Globus pallidus (tissue), 1 donor: ENCODE measurements at places on chromosomes 7 and 10.
A peak's percentile ranks its signal among the peaks of the same experiment; 100 is the strongest.

DNA sequence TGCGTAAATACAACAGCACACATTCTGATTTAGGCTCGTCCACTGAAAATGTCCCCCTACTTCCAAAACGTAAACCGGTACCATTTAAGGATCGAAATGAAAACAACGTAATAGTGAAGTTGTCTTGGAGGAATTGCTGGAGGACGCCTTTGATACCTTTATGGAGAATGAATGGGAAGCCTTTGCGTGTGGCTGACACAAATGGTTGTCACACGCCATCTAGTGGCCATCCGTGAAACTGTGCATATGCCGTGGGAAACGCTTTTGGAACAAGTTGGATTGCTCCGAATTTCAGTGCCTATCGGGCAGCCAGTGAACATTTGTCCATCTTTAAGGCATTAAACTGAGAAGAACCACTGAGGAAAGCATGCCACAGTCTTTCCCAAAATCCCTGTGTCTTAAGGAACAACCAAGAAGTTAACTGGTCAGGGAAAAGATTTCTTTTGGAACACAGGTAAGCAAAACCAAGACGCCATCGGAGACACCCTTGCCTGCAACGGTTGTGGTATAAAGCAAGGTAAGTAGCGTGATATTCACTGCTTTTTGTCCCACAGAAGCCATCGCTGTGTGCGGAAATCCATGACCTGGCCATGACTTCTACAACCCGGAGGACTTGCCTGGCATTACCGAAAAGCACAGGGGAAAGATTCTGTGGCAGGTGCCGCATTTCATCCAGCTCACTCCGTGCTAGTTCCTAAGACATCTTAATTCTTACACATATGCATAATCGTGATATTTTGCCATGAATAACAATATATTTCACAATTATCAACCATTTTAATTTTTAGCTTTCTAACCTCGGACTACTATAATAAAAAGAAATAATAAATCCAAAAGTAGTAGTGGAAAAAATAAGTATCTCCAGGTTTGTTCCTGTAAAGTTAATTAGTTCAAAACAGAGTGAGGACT is 100.6 kb downstream of the FAM204A start:
- peak; percentile 68 for DNase-seq

DNA sequence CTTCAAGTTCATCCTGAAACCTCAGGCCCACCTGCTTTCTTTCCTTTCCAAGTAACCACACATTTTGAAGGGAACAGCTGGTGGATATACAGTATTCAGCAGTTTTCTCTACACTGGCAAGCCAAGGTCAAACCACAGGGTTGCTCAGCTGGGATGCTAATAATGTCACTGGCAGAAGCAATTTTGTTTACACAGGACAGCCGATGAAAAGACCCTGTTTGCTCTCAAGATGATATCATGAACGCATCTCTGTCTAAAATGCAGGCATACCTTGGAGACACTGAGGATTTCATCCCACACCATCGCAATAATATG is 186.2 kb downstream of the USP6NL start:
- DNase-seq, result no peak

DNA sequence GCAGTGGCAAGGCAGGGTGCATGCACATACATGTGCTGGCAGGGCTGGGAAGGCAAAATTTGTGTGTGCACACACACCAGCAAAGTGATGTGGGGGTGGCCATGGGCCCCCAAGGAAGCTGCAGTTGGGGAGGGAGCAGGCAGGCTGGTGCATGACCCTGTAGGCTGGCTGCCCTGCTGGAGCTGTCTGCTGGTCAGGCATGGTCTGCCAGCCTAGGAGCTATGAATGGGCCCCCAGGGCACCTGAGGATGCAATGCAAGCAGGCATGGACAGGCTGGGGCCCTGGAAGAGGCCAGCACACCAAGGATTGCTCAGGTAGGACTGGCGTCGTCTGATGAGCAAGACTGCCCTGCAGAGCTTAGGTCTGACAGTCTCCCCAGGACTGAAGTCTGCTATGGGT is 18.2 kb upstream of the PPP1R3A start:
- no peak for DNase-seq

GRCh38 chr10:92082583-92083280 is 159.2 kb downstream of the BTAF1 start:
- DNase-seq, result no peak

DNA sequence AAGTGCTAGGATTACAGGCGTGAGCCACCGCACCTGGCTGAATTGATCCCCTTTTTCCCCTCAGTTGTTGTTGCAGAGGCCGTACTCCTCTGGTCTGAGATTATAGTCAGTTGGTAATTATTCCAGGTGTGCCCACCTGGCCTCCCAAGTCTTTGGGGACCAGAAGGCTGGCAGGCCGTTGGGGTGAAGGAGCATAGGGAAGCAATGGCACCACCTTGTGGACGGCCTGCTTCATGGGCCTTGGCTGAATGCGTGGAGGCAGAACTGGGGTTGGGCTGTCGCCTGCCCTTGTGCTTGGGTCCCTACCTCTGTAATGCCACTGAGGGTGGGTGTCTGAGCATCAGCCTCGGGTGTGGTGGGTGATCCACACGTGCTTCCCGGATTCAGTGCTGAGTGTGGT is 125.7 kb downstream of the RGS10 start:
- DNase-seq, result peak; percentile 26

DNA sequence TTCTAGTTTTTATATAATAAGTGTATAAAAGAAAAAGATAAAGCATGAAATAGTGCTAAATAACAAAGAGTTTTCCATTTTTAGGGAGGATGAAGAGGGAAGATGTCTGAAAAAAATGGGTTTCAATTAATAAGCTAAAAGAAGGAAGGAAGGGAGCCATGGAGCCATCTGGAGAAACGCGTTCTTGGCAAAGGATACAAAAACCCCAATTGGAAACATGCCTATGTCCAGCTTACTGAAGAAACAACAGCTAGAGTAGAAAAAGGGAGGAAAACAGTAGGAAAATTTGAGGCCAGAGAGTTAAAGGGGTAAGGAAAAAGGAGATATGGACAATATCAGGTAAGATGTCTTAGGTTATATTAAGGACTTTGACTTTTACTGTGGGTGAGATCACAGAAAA is 416.2 kb upstream of the GHITM start:
- no peak for DNase-seq

DNA sequence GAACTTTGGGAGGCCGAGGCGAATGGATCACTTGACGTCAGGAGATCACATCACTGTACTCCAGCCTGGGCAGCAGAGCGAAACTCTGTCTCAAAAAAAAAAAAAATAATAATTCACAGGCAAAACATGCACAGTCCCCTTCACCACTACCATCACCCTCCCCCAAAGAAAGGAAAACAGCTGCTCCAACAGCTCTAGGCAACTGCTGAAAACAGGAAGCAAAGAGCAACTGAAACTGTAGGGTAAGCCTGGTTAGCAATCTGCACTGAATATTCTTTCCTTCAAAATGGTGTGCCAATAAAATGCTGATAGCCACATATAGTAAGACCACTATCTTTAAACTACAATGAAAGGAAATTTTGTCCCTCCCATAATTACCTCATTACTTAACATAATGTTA is 11.8 kb downstream of the NT5C2 start:
- DNase-seq, result no peak

- no peak for DNase-seq
Observed at GRCh38 chr7:84043661-84044191, 150.9 kb downstream of the SEMA3A start.

DNA sequence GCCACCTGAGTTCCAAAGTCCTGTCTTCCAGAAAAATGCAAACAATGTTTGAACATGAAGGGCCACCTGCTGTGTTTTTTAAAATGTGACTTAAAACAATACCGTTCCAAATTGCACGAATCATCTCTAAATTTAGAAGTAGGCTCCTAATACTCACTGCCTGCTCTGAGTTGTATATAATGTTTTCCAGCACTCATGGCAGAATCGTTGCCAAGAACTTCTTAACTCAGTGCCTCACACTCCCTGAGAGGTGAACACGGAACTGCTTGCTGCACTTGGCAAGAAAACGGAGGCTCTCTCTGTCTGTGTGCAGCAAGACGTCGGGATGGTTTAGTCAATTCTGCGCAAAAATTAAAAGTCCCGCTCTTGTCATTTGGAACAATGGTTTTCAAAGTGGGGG is 757.3 kb upstream of the AUTS2 start:
- no peak for DNase-seq

DNA sequence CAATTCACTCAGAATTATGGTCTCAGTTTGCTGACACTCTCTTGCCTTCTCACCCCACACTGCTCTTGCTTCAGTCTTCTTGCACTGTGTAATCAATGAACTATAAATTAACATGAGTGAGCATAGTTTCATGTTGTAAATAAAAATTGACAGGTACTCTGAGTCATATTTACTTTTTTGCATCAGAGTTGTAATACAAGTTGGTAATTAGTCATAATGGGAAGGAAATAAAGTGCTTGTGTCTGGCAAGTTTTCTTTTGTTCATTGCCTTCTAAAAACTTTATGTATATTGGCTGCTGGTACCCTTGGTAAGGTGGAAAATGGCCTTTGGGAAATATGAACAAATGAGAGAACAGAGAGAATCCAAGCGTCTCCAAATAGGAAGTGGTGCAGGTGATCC is 169.3 kb upstream of the MAGI2 start:
- DNase-seq, result no peak

DNA sequence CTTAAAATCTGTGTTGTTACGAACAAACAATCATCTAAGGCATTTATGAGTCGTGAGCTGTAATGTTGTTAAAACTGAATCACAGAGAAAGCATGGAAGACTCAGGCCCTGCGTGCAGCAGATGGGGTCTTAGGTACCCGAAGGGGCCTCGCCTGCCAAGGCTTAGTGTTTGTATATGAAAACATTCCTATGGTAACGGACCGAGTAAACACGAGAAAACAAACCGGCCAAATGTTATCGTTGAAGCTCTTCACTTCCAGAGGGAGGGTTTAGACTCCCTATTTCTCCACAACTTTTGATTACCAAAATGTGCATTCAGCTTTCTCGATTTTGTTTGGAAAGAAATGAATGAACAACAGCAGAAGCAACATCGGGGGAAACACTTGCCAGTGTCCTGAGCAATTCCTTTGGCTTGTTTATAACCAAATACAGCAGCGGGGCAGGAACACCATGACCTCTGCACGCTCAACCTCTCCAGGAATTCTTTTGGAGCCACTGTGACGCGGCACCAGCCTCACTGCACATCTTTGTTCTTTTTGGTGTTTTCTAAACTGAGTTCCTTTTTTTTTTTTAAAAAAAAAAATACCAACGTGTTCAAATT is 121.6 kb upstream of the KLF6 start:
- DNase-seq, result no peak

DNA sequence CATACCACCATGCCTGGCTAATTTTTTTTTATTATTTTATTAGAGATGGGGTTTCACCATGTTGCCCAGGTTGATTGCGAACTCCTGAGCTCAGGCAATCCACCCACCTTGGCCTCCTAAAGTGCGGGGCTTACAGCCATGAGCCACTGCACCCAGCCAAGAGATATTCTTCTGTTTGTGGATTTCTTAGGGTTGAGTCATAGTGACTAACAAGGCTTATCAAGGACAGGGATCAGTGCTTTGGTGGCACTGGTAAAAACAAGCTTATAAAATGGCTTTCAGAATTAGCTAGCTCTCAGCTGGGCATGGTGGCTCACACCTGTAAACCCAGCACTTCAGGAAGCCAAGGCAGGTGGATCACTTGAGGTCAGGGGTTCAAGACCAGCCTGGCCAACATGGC is 122.4 kb downstream of the ZNF248 start:
- DNase-seq, result no peak

DNA sequence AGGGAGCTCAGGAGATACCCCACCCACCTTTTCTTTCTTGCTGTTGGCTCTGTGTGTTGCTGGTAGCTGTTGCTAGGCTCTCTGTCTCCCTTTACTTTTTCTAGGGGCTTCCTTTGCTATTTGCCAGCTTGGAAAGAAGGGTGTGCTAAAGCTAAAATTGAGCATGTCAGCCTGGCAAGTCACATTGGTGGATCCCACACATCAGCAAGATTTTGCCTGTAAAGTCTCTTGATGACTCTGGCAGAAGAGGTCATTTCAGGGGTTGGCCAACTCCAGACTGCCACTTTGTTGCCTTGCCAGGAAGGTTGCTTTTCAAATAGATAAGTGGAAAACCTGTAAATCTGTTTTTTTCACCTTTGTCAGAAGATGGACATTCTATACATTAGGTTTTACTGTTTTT is 9.9 kb downstream of the CCNY start:
- DNase-seq, result no peak

DNA sequence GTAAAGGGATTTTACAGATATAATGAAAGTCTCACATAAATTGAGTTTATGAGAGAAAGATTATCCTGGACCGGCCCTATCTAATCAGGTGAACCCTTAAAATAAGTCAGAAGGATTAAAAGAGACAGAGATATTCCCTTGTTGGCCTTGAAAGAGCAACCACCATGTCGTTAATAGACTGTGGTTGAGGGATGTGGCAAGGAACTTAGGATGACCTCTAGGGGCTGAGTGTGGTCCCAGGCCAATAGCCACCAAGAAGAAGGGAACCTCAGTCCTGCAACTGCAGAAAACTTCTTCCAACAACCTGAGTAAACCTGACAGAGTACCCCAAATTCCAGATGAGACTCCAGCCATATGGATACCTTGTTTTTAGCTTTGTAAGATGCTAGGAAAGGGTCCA is 121.5 kb downstream of the POLR1F start:
- no peak for DNase-seq

DNA sequence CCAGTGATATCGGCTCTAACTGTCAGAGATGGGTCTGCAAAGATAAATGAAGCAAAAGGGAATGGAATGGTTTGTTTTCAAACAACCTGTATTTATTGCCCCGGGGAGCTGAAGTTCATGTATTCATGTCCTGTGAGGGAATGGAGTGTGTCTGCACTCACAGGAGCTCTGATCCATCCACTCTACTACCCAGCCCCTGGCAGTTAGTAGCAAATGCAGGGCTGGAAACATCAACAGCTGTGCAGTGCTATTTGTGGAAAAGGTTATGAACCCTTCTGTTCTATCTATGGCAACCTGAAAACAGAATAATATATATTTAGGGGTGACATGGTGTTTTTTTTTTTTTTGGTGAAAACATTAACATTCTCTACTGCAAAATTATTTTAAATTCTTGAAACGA is 9.8 kb downstream of the AGR2 start:
- DNase-seq, result no peak

GRCh38 chr10:99906470-99906869 is 103.3 kb downstream of the DNMBP start:
- no peak for DNase-seq

DNA sequence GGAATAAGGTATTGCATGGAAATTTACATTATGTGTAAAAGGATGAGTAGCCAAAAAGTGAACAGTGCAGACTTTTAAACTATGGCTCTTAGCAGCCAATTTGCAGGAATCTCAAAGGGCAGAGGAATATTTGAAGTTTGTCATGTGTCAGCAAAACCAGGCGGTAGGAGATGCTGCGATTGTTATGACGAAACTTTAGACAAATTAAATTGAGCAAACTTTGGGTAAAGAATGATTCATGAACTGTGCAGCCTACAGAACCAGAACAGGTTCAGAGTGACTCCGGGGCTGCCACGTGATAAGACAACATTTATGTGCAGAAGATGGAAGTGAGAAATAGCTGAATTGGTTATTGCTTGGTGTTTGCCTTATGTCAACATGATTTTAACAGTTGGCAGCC is 39.2 kb upstream of the CCDC6 start:
- DNase-seq, result no peak
